ENCODE measurements at places on chromosomes 6 and 20. TPM values are rescaled to one million over a fixed set of nuclear protein-coding genes. Genes with fewer than 3 reads are reported as not detected.

ADGRG6 gene
- total RNA-seq = 0.33 TPM

SLA2 gene
- not detected for total RNA-seq

FOXP4 gene
- 3.3 TPM for total RNA-seq

EGFL8 gene
- total RNA-seq = 0.66 TPM

CD83 gene
- 4.5 TPM for total RNA-seq

LRRC73 gene
- 0.50 TPM for total RNA-seq

SASH1 gene
- total RNA-seq = 106 TPM

ZBP1 gene
- not detected for total RNA-seq

FHL5 gene
- total RNA-seq = not detected

DXO gene
- 15.1 TPM for total RNA-seq
